ENCODE measurements at places on chromosomes 4 and X. TPM values are rescaled to one million over a fixed set of nuclear protein-coding genes. Genes with fewer than 3 reads are reported as not detected.
A peak's percentile ranks its signal among the peaks of the same experiment; 100 is the strongest.

The P2RY10 gene
- 1.1 TPM for total RNA-seq

The USP51 gene
- total RNA-seq: 9.4 TPM

The PPA2 gene
- 182 TPM for total RNA-seq

The NHS gene
- 11.9 TPM for total RNA-seq

The GASK1B gene
- total RNA-seq: 16.7 TPM

The PAGE2 gene
- not detected for total RNA-seq

The MAOB gene
- total RNA-seq: 2.8 TPM

The RASSF6 gene
- total RNA-seq: 2.6 TPM

The MRFAP1L1 gene
- total RNA-seq: 93.9 TPM

The TEX13C gene
- total RNA-seq: not detected

- H3K4me1 ChIP-seq: no peaks in the 10 kb centered on the region
- H3K36me3 ChIP-seq: no peaks in the 10 kb centered on the region
- no peak for DNase-seq
- no peak overlapping the region for H3K4me3 ChIP-seq
Observed at GRCh38 chr4:154305616-154306015, 186.0 kb downstream of the DCHS2 start.

DNA sequence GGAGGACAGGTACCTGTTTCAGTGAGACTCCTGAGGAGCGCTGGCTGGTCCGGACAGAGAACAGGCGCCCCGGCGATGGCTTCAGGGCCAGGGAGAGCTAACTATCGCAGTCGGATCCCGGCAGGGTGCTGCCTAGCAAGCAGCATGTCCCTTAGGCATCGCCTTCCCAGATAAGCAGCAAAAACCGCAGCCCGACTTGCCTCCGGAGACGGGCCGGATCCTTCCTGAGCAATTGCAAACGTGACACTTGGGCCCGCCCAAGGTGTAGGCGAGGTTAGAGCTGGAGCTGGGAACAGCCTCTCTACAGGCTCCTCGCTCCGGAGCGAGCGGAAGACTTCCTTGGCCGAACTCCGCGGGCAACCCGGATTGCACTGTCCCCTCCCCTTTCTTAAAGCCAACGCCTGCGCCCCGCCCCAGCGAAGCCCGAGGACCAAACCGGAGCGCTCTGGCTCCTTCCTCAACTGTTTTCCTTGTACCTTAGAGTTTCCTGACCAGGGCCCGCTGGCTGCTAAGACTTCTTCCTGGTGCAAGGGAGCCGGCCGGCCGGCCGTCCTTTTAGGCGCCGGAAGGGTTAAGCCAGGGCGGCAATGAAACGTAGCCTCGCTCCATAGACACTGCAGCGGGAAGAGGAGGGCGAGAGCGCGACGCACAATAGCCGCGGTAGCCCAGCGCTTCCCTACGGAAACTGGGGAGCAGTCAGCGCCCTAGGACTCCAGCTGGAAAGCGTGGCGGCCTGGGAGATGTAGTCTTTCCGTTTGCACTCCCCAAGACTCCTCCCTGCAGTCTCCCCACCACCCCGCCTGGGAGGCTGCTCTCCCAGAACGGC lies at the start of gene OPHN1:
Gene OPHN1 (minus strand): TSS at position 341 of the 826 bp plus-strand sequence. CDS start 475 bp downstream, outside the sequence.
- peak; percentile 81 for DNase-seq
- H3K27ac ChIP-seq: peak within 1 kb of the TSS; percentile 84
- H3K36me3 ChIP-seq: no peaks in the 10 kb centered on the region
- no peak within 1 kb of the TSS for H3K4me3 ChIP-seq
- H3K27me3 ChIP-seq: no peaks in the 10 kb centered on the region
- H3K4me1 ChIP-seq: no peaks in the 10 kb centered on the region

DNA sequence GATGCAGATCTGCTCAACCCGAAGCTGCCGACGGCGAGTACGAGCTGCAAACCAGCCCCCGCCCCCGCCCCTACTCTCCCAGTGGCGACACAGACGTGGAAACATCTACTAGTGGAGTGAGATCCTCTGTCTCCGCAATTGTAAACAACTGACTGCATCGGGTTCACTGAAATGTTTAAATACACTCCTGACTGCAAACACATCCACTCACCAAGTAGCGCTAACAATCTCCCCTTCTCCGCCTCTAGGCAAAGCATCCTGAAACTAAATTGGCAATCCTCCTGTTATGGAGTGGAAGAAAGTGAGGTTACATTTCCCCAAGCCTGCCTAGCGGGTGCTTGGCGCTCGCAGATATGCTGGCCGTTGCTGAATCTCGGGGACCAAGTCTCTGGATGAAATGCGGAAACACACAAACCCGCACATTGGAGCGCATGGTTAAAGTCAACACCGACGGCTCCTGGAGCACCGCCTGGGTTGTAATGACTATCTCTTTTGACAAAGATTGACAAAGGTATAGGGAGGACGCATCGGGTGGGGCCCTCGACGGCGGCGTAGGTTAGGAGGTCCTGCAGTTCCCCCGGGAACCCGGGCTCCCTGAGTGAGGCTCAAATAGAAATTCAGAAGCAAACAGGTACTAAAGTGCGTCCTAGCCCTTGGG lies 117.0 kb upstream of the TEX13C start:
- no peak overlapping the region for H3K4me3 ChIP-seq
- peak; percentile 3 for DNase-seq
- no peaks in the 10 kb centered on the region for H3K4me1 ChIP-seq
- H3K27ac ChIP-seq: no peak overlapping the region
- no peaks in the 10 kb centered on the region for H3K36me3 ChIP-seq
- no peaks in the 10 kb centered on the region for H3K27me3 ChIP-seq

DNA sequence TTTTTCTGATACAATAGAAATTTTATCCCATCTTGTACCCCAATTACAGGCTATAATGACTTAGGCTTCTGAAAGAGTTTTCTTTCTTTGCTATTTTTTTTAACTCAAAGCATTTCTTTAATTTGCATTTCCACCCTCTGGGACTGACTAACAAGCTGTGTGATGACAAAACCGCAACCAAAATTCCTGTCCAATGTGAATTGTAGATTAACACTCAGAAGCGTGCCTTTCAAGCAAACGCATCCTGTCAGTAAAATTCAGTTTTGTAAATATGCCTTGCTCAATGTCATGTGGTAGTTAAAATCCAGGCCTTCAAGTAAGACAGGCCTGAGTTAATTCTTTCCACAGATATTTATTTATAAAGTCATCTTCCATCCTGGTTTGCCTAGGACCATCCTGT lies 50.3 kb downstream of the STK32B start:
- no peaks in the 10 kb centered on the region for H3K36me3 ChIP-seq
- no peak overlapping the region for H3K27ac ChIP-seq
- H3K4me3 ChIP-seq: no peak overlapping the region
- DNase-seq: no peak

DNA sequence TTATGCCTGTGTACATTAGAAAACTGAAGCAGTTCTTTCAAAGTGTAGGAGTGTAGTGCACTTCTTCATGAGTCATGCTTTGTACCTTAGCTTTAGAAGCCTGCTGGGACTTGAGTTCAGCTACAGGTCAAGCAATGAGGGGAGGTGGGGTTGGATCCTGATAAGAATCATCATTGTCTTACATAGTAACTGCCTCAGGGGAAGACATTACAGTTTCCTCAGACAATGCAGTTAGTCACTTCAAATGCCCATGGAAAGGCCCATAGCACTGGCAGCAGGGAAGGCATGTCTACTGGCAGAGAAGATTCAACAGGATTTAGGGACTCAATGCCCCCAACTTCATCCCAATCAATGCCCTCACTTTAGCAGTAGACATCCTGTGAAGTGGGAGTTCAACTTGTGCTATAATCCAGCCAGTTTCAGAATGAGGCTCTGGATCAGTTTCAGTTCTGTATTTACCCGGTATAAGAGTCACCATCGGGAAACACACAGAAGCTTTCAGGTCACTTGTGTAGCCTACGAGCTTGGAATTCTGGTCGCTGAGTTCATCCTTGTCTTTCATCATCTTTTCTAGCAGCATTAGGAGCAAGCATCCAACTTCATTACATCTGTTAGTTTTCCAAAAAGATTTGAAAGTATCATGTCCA lies 1216.5 kb downstream of the RAPGEF2 start:
- H3K27ac ChIP-seq: no peak overlapping the region
- H3K4me1 ChIP-seq: no peaks in the 10 kb centered on the region
- H3K27me3 ChIP-seq: no peaks in the 10 kb centered on the region

- no peak overlapping the region for H3K27ac ChIP-seq
- H3K36me3 ChIP-seq: no peaks in the 10 kb centered on the region
- H3K4me1 ChIP-seq: no peaks in the 10 kb centered on the region
- H3K4me3 ChIP-seq: no peak overlapping the region
- DNase-seq: peak; percentile 6
- no peaks in the 10 kb centered on the region for H3K27me3 ChIP-seq
Observed at GRCh38 chrX:15973946-15974345, 119.3 kb upstream of the AP1S2 start.

DNA sequence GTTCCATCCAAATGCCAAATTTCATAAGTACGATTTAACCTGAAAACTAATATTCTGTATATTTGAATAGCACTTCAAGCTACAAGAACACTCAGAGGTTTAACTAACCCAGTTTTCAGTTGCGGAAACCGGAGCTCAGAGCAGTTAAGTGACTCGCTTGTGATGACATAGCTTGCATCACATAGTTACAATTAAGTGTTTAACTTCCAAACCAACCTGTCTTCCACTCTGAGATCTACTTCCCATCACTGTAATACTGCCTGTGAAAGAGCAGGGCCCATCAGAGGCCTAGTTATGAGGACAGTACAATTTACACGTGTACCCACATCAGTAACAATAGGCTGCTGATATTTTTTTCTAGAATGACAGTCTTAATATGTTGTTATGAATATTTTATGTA lies 120.3 kb downstream of the MAD2L1 start:
- no peak for DNase-seq
- H3K27ac ChIP-seq: no peak overlapping the region
- no peaks in the 10 kb centered on the region for H3K4me1 ChIP-seq
- no peak overlapping the region for H3K4me3 ChIP-seq

GRCh38 chrX:18582910-18583493 lies 88.9 kb downstream of the RS1 start:
- H3K4me3 ChIP-seq: no peak overlapping the region
- no peak for DNase-seq
- no peaks in the 10 kb centered on the region for H3K4me1 ChIP-seq
- no peak overlapping the region for H3K27ac ChIP-seq

GRCh38 chr4:18803781-18804180 lies 782.2 kb upstream of the LCORL start:
- no peak overlapping the region for H3K27ac ChIP-seq
- no peak overlapping the region for H3K4me3 ChIP-seq
- DNase-seq: no peak
- no peaks in the 10 kb centered on the region for H3K36me3 ChIP-seq
